ENCODE measurements at places on chromosomes 16 and 17. TPM values are rescaled to one million over a fixed set of nuclear protein-coding genes. Genes with fewer than 3 reads are reported as not detected.

GRCh38 chr16:23359092-23359760 lies 57.1 kb downstream of the SCNN1B start:
- DNase-seq: no peak

DNA sequence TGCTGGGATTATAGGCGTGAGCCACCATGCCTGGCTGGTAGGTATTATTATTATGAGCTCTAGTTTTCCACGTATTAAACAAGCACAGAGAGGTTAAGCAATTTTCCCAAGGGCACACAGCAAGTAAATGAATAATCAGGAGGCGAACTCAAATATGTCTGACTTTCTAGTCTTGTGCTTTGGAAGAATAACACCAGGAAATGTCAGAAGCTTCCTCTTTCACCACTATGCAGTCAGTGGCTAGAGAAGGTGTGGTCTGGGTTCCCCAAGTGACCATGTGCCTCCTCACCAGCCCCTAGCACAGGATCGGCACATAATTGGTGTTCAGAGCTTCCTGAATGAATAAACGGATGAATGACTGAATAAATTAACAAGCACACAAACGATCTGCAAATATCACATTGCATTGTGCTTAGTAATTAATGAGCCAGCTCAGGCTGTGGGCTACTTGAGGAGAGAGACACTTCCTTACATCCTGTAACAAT lies 21.6 kb upstream of the SCNN1B start:
- DNase-seq: no peak

GRCh38 chr17:32206861-32207260 lies 58.8 kb upstream of the RHBDL3 start:
- DNase-seq: no peak

Gene TBC1D28
- not detected for total RNA-seq

DNA sequence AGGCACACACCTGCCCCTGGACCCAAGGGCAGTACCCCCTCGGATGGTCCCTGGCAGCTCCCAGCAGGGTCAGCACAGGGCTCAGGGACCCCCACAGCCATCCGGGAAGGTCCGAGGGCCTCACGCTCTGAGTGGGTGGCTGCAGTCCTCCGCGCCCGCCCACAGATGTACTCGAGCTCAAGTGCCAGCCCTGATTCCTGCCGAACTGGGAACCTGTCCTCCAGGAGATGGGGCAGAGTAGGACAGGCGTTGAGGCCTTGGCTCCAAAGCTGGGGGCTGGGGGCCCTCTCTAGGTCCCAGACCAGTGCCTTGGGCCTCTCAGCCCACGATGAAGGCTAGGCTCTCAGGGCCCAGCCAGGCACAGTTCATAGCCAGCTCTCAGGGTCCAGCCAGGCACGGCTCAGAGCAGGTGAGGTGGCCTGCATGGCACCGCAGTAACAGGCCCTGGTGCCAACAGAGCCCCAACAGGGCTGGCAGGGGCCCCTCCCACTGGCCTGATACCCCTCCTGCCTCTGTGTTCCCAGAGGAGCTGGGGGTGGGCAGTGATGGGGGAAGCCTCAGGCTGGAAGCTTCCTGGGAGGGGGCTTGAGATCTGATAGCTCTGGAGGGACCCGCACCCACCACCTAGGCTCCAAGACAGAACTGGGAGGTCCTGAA lies 35.5 kb upstream of the PVALEF start:
- no peak for DNase-seq

Gene COIL
- 14.7 TPM for total RNA-seq

Gene TTYH2
- total RNA-seq: 1.1 TPM

DNA sequence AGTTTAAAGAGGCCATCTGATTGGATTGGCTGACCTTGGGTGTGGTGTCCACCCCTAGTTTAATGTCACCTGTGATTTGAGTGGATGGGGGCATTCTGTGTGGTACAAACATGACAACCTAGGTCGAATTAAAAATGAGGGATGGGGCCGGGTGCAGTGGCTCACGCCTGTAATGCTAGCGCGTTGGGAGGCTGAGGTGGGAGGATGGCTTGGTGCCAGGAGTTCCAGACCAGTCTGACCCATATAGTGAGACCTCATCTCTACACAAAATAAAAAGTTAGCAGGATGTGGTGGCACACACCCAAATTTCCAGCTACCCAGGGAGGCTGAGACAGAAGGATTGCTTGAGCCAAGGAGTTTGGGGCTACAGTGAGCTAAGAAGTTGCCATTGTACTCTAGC lies 14.4 kb downstream of the CNTROB start:
- DNase-seq: no peak

GRCh38 chr16:53504665-53505064 lies 1.7 kb upstream of the AKTIP start:
- DNase-seq: peak; percentile 78

Gene SCIMP
- not detected for total RNA-seq

DNA sequence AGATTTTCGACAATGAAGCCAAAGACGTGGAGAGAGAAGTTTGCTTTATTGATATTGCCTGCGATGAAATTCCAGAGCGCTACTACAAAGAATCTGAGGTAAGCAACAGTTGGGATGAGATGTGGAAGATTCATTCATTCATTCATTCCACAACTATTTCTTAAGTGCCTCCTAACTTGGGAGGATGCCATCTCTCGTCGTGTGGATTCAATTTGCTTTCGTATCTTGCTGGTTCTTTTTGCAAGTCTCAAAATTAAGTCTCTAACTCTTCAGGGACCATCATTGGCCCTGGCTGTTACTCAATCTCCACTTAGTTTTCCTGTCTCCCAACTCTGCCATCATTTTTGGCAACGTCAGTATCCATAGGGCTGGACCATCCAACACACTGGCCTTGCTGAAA lies 85.6 kb upstream of the NOL11 start:
- no peak for DNase-seq

DNA sequence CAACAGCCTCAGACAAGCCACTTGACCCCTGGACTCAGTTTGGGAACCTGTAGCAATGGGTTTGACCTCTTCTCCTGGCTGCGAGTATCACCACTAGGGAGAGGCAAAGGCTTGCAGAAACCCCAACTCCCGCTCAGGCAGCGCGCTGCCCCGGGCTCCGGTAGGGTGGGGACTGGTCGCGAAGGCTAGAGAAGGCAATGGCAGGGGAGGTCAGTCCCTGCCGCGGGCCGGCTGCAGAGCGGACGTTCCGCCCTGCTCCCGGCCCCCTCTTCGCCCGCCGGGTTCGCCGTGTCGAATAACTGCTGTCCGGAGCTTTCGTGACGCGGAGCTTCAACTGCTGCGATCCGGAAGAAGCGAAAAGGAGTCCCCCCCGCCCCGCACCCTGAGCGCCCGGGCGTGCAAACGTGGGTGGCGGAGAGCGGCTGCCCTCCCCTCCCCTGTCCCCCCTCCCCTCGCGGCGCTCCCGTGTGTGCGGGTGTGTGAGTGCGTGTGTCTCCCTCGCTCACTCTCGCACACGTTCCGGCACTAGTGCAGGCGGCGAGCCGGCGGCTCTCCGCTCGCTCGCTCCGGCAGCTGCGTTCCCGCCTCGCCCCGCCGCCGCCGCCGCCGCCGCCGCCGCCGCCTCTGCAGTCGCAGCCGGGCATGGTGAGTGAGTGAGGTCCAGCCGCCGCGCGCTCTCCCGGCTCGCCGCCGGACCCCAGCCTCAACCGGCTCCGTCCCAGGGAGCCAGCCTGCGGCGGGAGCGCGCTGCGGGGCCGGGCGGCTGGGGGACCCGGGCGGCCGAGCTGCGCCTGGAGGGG lies 772 bp upstream of the SHISA6 start:
- no peak for DNase-seq

Gene CCL18
- total RNA-seq: not detected

GRCh38 chr17:59830846-59831486 lies 61.8 kb downstream of the TUBD1 start:
- DNase-seq: no peak

Gene SKAP1
- total RNA-seq: not detected

Gene GRB7
- not detected for total RNA-seq

DNA sequence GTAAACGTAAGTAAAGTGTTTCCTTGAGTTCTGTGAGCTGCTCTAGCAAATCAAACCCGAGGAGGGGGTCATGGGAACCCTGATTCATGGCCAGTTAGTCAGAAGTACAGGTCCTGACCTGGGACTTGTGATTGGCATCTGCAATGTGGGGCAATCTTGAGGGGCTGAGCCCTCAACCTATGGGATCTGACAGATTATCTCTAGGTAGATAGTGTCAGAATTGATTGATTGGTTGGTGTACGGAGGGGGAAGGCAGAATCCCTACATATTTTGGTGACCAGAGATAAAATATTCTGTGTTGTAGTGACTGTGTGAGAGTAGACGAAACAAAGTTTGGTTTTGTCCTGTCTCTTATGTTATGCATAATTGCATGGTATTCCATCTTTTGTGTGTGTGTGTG lies 100.5 kb upstream of the NETO2 start:
- DNase-seq: no peak

GRCh38 chr17:58051468-58051867 lies 31.8 kb upstream of the DYNLL2 start:
- no peak for DNase-seq

DNA sequence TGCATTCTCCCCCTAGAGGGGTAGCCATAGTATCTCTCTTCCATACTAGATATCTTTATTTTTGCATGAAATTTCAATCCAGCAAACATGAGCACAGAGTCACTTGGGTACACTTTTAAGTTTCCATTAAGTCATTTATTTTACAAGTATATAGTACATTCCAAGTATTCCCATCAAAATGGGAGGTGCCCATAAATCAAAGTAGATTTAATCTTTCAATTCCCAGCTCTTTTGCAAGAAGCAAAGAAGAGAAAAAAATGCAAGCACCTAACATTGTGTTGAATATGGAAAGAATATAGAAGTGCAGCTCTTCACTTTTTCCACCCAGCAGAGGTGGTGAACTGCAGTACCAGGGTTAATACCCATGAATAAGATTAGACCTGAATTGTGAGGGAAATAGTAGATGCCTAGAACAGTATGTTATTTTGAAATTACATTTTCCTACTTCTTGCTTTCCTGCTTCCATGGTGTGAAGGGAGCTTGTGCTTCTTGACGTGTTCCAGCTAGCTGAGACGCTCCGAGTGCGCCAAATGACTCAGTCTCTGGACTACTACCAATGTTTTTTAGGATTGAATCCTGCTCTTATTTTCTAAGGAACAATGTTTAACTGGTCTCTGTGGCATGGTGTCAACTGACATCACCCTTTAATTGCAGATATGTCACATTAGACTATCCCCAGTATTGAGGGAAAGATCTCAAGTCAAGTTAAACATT lies 151.1 kb upstream of the MAF start:
- DNase-seq: no peak

Gene STH
- total RNA-seq: not detected

Gene HOXB7
- total RNA-seq: 0.59 TPM

DNA sequence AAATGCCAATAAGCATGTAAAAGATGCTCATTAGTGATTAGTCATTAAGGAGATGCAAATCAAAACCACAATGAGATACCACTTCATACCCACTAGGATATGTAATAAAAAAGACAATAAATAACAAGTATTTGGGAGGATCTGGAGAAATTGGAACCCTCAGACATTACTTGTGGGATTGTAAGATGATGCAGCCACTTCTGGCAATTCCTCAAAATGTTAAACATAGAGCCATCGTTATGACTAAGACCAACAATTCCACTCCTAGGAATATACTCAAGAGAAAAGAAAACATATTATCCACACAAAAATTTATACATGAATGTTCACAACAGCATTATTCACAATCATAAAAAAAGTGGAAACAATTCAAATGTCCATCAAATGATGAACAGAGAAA lies 336.2 kb upstream of the PMFBP1 start:
- DNase-seq: no peak

- no peak for DNase-seq
Observed at GRCh38 chr16:47523342-47524006, 62.3 kb downstream of the PHKB start.

- no peak for DNase-seq
Observed at GRCh38 chr17:64084086-64084939, 45.6 kb downstream of the ERN1 start.

Gene NPB
- total RNA-seq: 0.20 TPM

DNA sequence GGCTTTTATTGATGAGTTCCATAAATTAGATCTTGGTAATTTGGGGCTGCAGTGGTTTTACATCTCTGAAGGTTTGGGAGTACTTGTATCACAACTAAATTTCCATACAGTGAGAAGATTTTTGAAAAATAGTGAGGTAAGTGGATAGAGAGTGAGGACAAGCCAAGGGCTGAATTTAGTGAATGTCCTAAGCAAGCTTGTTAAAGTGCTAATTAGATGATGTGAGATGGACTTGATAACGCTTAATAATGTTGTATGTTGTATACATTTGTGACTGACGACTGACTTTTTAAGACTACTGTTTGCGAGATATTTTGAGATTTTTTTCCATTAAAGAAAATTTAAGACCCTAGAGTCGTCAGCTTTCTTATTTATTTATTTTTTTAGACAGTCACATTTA lies 3.9 kb downstream of the NFATC3 start:
- DNase-seq: no peak

DNA sequence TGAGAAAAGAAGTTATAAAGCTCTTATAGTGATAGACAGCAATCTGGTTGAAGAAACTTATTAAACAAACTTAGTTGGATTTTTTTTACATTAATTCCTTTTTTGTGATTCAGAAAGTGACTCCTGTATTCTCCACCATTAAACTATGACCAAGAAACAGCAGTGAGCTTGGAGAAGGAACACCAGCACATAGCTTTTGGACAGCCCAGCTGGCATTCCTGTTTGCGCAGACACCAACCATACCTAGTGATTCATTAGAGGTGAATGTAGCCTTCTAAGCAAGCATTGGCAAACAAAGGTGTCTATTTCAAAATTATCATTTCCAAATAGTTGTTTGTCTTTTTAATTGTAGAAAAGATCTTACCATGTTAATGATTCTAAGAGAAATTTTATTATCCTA lies 94.4 kb downstream of the STXBP4 start:
- no peak for DNase-seq

GRCh38 chr17:77288115-77288619 lies 147.4 kb downstream of the SEC14L1 start:
- DNase-seq: no peak

Gene TEKT5
- total RNA-seq: not detected

DNA sequence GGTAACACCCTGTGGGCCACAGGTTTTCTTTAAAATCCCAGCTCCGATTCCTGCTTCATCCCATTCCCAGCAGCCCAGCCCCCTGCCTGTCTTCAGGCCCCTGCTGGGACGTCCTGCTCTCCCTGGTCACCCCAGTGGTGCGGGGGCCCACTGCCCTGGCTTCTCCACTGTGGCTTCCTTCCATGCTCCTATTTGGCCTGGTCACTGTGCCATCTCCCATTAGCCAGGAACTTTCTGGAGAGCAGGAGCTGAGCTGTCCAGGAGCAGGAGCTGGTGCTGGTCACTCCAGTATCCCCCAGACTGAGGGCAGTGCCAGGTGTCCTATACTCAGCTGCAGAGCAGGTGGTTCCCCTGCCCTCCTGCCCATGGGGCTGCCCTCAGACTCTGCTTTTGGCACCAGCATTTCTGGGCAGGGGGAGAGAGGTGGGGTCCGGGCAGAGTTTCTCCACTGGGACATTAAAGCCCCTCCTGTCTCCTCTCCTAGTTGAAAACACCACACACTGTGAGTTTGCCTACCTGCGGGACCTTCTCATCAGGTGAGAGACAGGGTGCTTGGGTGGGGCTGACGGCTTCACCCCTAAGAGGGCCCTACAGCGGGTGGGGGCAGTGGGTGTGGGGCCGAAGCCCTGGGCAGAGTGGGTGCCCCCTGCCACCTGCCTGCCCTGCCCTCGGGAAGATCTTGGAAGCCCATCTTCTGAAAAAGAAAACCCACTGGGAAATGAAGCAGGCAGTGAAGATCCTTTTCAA lies 356.2 kb downstream of the SEC14L1 start:
- no peak for DNase-seq
